CD4-positive, alpha-beta T cell treated with Interleukin-6 at 100 ng/mL for 8 hours (primary cell): ENCODE measurements at places on chromosomes 12 and 14.

DNA sequence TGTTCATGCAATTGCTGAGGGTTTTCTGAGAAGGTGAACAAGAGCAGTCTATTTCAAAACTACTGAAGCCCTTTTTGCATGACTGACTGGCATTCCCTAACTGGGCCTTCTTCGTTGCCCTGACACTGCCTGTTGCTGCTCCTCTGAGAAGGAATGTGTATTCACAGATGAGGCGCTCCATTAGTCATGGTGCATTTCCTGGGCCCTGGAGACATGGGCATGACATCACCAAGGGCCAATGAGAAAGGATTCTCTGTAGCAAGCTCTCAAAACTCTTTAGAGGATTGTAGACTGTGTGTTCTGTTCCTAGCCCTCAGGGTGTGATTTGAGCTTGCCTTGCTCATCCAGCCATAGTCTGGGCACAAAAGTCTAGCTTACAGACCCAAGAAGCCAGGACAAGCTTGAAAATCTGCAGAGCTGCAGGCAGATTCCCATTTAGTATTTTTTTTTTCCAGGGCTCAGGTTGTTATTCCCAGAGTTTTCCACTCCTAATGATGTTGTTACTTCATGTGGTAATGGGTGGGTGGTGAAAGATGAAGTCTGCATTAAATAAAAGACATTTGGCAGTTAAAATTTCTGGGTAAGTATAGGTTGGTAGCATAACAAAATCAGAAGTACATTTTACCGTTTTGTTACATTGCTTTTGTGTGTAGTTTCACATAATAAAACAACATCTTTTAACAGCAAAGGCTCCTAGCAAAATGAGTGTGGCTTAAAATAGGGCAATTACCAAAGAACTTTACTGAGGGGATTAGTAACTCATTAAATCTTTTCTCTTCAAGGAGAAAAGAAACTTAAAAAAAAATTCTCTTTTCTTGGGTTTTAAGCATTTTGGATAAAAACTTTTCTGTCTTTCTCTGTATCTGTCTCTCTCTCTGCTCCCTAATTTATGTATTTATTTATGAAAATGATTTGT is 318.4 kb downstream of the RAD51B start:
- no peak for DNase-seq

DNA sequence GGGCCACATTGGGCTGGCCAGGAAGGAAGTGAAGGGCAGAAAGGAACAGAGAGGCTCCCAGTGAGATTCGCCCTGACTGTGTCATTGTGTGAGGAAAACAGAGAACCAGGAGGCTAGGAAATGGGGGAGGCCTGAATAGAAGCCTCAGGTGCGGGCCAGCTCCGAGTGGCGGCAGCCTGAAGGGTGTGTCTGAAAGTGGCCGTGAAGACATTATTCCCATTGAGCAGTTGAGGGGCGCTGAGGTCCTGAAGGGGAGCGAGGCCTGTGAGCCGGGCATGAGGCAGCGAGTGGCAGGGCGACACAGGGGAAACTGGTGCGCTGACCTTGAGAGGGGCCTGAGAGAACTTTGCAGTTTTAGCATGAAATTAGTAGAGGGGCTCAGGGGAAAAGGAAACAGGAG is 6.9 kb downstream of the CLBA1 start:
- no peak for DNase-seq

GRCh38 chr12:105158876-105159275 is 51.3 kb downstream of the WASHC4 start:
- no peak for DNase-seq

DNA sequence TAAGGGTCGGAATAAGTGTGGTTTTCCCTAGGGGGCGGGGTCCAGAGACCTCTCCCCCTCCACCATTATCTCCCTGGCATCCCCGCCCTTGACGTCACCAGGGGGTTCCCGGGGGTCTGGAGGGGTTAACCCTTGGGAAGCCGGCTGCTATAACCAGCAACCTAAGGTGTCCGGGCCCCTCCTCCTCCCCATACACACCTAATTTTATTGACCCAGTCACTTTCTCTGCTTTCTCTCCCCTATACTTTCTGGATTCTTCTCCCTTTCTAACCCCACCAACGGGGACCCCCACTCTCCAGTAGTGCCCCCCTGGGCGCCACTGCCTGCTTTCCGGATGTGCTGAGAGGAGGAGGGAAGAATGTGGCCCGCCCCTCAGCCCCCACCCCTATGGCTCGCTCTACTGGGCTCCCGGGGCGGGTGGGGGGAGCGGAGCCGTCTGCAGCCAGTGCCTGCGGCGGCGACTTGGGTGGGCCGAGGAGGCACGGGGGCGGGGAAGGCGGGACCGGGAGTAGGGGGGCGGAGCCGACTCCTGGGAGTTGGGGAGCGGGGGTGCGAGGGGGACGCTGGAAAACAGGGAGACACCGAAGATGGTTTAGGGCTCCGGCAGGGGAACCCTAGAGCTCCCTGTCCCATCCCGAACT is 1.8 kb downstream of the GLI1 start:
- no peak for DNase-seq

- DNase-seq: no peak
Measured at GRCh38 chr14:93705513-93706156, 82.7 kb downstream of the PRIMA1 start.

- DNase-seq: no peak
Measured at GRCh38 chr12:93704122-93704521, 26.9 kb downstream of the CRADD start.

DNA sequence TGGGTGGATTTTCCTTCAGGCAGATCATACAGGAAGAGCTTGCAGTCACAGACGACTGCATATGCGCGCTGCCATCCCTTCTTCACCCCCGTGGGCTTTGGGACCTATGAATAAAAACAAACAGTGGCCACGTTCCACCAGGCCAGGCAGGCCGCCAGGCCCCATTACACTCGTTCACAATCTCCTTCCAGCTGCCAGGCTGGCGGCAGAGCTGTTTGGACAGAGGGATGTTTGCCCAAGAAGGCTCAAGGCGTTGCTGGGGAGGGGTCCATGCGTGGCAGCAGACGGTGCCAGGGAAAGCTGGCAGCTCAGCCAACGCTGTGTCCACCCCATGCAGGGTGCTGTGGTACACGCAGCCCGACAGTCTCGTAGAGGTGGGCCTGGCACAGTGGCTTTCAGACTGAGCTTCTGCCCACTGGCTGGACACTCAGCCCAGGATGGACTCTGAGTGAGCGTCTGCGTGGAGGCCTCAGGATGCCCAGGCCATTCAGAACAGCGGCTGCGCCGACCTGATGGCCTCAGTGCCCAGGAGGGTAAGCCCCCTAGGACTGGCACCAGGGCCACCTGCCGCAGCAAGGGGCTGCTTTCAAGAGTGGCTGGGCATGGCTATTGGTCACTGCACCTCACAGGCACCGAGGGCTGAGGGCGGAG is 27.5 kb downstream of the AMN start:
- no peak for DNase-seq

DNA sequence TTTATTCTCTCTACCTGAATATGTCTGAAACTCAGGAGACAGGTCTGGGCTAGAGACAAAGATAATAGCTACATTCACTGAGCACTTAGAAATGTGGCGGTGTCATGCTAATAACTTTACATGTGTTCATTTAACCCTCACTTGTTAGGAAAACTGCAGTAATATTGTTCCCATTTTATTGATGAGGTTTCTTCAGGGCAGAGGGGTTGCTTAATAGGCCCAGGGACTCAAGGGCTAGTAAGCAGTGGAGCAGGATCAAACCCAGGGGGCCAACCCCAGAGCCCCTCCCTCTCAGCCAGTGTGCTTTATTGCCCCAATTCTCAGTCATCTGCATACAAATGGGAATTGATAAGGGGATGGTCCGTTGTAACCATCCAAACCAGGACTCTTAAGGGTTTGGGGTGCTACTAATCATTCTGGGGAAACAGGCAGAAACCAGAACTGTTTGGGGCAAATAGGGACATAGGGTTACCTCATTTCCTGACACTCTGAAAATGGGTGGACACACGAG is 142.8 kb upstream of the AMIGO2 start:
- no peak for DNase-seq

DNA sequence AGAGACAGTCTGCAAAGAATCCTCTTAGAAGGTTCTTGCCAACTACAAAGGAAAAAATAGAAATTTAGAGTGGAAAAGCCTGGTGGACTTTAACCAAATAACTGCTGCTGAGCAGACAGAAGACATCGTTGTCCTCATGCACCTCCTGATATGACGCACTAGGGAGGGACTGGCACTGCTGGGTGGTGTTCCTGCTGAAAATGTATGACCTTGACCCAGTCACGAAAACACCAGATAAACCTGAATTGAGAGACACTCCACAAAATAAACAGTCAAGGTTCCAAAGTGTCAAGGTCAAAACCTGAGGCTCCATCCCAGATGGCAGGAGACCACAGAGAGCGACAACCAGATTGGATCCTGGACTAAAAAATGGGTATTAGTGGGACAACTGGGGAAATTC is 61.9 kb downstream of the CHGA start:
- no peak for DNase-seq

DNA sequence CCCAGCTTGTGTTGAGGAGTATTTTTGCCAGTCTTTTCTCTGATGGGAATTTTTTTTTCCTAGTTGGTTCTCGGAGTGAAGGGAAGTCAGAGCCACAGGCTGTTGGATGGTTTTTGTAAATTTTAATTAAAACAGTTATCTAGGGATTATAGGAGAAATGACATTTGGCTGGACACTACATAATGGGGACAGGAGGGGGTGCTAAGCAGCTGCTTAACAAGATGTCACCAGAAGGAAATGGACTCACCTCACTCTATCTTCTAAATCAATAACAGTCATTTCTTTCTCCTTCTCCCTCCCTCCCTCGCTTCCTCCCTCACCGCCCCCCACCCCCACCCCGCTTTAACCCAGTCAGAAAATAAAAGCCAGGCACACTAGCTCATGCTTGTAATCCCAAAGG is 93.4 kb upstream of the TMEM233 start:
- no peak for DNase-seq

DNA sequence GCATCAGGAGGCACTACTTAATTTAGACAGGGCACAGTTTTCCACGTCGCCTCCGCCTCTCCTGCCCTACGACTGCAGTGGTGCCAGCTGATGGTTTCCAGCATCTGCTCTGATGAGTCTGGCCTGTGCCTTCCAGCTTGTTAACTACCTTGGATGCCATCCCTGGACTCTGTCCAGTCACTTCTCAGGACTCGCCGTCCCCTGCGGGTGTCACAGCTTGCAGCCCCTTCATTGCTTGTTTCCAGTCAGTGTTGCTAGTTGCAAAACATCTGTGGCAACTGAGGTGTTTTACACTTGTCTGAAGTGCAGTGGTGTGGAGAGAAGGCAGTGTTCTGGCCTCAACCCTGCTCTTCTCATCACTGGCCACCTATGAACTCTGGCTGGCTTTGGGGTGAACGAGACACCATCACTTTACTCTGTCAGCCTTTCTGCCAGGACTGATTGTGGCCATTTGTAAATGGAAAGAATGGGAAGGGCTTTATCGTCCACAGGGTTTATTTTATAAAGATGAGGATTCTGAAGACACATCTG is 8.3 kb downstream of the ADGRD1 start:
- no peak for DNase-seq

- DNase-seq: no peak
Measured at GRCh38 chr12:117151403-117152031, 38.8 kb downstream of the FBXO21 start.

DNA sequence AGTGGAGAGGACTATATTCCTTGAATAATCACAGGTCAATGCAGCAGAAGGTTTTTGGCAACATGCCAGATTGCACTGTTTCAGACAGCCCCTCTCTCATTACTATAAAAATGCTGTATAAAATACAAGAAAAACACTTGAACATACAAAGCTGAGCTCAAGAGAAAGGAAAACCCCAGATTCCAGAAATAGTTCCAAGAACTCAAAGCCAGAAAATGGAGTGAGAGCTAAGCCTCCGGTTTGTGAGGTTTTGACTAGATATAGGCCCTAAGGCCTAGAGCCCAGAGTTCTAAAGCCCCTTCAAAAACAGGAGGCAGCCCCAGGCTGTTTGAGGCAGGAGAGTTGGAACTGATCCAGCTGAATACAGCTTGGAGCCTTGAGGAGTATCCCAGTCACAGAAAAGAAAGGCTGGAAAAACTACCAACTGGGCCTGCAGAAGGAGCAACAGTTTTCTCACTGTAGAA is 29.4 kb upstream of the ACTN1 start:
- no peak for DNase-seq

DNA sequence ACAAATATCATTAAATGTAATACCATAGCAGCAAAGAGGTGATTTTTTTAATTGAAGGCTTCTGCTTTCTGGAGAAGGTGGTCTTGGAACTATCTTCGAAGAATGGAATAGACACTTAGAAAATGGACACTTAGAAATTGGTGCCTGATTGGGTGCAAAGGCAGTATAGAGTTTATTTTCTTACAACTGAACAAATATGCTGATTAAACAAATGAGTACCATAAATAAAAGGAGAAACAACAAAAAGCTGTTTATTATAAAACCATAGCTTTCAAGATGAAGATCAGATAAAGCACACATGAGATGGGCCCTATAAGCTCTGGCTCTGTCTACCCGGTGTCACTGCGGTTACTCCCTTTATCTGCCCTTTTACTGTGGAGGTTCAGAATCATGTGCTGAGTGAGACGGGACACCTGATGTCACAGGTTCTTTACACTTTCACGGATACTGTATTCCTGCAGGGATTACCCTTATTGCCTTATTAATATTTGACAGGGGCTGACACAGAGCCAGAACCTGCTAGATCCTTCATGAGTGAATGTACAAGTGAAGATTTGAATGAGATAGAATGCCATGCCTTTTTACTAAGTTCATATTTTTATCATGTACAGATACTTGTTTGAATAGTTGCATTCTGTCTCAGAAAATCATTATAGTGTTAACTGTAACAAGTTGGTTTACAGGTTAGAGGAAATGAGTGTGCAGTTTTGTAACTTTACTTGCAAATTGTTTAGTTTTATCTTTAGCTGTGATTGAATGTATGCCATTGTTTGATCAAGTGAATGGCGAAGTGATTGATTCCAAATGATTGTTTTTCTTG is 477.5 kb upstream of the RGS6 start:
- DNase-seq: no peak

DNA sequence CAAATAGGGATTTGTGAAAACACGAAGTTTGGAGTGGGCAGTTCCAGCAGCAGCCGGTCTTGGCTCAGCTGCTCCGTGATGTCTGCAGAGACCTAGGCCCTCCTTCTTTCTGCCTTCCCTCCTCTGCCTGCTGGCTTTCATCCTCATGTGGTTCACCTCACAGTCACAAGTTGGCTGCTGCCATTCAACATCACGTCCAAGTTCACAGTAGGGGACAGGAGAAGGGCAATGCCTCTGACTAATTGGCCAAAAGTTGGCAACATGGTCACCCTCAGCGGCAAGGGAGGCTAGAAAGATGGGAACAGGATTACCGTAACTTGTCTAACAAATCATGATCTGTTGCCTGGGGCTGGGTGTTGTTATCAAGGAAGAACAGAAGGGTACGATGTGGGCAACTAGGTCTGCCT is 7.8 kb upstream of the CACNA2D4 start:
- DNase-seq: no peak

GRCh38 chr12:124683152-124684124 is 116.0 kb upstream of the NCOR2 start:
- no peak for DNase-seq

- DNase-seq: no peak
Measured at GRCh38 chr12:113762155-113762881, 203.8 kb downstream of the RBM19 start.

DNA sequence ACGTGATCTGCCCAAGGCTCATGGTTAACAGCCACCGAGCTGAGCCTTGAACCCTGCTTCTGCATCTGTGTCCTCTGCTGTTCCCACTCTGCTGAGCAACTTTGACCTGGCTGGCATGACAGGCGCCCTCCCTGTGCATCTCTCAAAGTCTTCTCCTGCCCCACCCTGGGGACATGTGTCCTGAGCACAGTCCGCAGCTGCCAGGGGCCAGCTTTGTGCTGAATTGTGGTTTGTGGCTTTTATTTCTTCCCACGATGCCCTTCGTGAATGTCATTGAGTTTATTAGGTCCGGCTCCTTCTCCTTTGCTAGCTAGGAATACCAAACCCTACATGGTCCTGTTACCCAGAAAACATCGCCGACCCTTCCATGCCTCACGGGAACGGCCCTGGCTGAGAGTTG is 161.0 kb downstream of the TSPAN9 start:
- no peak for DNase-seq
